ENCODE measurements at places on chromosomes 11 and 22. TPM values are rescaled to one million over a fixed set of nuclear protein-coding genes. Genes with fewer than 3 reads are reported as not detected.

The MUC5AC gene
- total RNA-seq = not detected

- peak; percentile 98 for DNase-seq
Observed at GRCh38 chr11:117384045-117384444, 56.4 kb downstream of the CEP164 start.

The PDE3B gene
- total RNA-seq = under 0.01 TPM

DNA sequence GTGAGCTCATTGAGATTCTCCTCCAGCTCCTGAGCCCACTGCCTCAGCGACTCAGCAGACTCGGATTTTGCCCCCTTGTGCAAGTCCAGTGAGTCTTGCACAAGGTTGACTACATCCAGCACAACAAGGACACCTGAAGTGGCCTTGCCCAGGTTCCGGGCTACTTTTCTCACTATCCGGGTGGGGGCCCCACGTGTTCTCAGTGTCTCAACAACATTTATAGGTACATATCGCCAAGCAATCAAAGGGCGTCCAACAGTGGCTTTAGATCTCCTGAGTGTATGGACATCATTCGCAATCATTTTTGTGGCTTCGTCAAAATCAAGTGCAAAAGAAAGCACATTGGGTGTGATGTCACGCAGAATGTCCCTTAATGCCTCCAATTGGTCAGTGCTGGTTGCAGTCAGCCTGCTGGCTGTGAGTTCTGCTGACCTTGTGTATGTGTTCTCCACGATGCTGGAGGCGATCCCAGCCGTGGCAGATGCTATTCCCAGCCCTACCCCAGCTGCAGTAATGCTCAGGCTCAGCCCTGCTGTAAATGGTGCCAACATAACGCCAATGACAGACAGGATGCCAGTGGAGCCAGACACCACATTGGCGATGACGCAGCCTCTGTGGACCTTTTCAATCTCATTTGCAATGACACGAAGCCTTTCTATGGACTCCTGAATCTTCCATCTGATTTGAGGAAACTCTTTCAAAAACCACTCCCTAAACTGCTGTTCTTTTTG is 10.3 kb downstream of the APOL4 start:
- no peak for DNase-seq

The CRYBA4 gene
- not detected for total RNA-seq

- DNase-seq = no peak
Observed at GRCh38 chr22:41768430-41768829, 32.0 kb upstream of the CCDC134 start.

GRCh38 chr11:794766-795633 is 3.1 kb downstream of the SLC25A22 start:
- DNase-seq = no peak

GRCh38 chr22:24413736-24414385 is 13.5 kb upstream of the ADORA2A start:
- DNase-seq = peak; percentile 52

- DNase-seq = no peak
Observed at GRCh38 chr11:95576146-95576845, 213.3 kb downstream of the FAM76B start.

DNA sequence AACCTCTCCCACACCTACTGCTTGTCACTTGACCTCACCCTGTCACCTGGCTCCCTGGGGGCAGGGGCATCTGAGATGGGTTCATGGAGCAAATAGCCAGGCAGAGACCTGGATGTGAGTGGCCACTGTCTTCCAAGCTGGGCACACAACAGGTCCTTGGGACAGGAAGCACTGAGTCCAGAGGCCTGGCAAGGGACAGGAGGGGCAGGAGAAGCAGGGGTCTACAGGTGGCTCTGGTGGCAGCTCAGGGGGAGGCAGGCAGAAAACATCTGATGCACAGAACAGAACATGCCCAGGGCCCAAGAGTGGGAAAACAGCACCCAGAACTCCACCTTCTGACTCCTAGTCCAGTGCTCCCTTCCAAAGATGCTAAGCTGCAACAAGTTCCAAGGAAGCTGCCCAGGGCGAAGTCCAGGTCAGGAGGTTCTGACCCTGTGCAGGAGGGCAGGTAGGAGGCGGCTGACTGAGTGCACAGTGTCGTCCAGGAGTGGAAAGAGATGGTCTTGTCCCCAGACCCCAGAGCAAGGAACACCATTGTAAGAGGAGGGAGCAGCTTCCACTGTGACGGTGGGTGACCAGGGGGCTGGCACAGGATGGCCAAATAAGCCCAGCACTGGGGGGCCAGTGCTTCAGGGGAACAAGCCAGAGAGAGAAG is 3.5 kb downstream of the TNFRSF13C start:
- DNase-seq = peak; percentile 59

The C11orf87 gene
- 4.3 TPM for total RNA-seq

DNA sequence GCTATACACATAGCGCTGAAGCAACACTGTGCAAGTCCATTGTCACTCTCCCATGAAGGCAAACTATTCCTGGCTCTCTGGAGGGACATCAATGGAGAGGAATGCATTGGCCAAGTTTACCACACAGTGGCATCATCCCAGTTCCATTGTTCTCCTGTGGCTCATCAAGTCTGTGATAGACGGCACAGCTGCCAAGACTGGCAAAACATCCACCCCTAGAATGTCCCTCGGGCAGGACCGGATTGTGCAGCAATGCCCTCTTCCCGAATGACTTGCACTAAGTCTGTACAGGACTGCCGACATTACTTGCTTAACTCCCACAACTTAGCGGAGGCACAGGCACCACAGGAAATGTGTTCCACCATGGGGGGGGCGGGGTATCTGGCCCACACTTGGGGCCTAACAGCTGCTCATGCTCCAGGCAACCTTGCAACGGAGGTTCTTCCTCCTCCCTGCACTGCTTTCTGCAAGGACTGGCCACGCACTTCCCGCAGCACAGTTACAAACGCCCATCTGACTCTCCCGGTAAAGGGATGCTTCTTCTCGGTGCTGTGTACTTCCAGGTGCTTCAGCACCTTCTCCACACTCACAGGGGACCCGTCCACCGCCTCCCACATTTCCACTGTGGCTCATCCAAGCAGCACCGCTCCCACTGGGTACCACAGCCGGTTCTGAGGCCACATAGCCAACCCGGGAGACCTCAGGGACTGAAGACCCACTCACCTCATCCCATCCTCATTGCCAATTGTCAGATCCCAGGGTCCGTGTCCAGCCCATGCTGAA is 1309.6 kb upstream of the RAG2 start:
- DNase-seq = no peak

- DNase-seq = peak; percentile 44
Observed at GRCh38 chr11:3664032-3664630, 7.1 kb downstream of the CHRNA10 start.
